CD4-positive, alpha-beta T cell treated with Interleukin-15 for 4 hours (primary cell): ENCODE measurements at places on chromosomes 11 and 22.

- peak; percentile 55 for DNase-seq
Observed at GRCh38 chr11:128482512-128483191, 104.7 kb downstream of the ETS1 start.

DNA sequence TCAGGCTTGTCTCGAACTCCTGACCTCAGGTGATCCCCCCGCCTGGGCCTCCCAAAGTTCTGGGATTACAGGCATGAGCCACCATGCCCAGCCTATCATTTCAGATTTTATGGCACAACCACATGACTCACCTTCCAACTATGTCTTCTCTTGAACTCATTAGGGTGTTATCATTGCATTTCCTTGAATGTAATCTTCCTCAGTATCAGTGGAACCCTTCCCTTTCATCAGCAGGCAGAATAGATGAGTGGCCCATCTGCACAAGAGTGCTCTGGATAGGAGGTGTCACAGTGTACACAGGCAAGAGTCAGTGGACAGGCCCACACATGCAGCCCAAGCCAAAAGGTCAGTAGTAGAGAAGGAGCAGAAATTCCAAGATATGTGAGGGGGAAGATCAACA lies 29.1 kb upstream of the AQP11 start:
- DNase-seq, result no peak

- DNase-seq, result no peak
Observed at GRCh38 chr11:78034623-78035022, 11.5 kb upstream of the KCTD14 start.

- no peak for DNase-seq
Observed at GRCh38 chr11:41392596-41392995, 66.9 kb downstream of the LRRC4C start.

GRCh38 chr11:31657091-31657490 lies 147.5 kb downstream of the ELP4 start:
- DNase-seq, result no peak
